ENCODE measurements at places on chromosomes 7 and 10.

DNA sequence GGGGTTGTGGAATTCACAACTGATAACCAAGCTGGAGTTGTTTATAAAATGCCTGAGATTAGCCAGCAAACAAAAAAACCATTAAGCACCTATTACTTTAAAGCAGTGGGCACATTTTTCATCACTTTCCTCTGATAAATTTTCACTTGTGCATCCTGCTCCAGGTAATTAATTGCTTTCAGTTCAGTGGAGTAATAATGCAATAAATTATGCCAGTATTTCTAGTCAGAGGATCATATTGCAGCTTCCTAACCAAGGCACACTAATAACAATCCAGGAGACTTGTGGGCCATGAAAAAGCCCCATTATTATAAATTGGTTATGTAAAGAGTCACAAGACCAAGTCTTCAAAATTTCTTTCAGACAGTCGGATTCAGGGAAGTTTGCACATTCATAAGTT lies 193.2 kb downstream of the LRMDA start:
- DNase-seq: no peak

DNA sequence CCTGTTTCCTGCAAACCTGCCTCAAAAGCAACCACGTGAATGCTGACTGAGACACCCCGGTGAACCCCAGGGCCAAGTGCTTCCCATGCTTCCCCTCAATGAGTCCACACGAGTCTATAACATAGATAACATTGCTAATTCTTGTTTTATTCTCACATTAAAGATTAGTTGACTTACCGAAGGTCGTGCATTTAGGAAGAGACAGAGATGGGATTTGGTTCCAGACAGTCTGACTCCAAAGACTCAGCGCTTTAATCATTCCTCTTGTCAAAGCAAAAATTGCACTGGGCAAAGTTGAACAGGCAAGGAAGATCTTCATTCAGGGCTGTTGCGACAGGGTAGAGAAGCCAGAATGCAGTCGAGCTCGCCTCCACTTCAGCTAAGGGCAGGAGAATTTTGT lies 435.6 kb upstream of the C7orf33 start:
- no peak for DNase-seq

DNA sequence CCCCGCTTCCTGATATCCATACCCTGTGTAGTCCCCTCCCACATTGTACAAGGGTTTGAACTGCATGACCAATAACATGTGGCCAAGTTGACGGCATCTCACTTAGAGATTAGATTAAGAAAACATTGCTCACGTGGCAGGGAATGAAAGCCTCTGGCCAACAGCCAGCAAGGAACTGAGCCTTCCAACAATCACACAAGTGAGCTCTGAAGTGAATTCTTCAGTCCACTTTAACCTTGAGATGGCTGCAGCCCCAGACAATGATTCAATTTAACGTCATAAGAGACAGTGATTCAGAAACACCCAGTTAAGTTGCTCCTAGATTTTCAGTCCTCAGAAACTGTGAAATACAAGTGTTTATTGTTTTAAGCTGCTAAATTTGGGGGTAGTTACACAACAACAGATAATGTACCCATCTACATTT lies 165.9 kb upstream of the PLXNA4 start:
- DNase-seq: no peak

DNA sequence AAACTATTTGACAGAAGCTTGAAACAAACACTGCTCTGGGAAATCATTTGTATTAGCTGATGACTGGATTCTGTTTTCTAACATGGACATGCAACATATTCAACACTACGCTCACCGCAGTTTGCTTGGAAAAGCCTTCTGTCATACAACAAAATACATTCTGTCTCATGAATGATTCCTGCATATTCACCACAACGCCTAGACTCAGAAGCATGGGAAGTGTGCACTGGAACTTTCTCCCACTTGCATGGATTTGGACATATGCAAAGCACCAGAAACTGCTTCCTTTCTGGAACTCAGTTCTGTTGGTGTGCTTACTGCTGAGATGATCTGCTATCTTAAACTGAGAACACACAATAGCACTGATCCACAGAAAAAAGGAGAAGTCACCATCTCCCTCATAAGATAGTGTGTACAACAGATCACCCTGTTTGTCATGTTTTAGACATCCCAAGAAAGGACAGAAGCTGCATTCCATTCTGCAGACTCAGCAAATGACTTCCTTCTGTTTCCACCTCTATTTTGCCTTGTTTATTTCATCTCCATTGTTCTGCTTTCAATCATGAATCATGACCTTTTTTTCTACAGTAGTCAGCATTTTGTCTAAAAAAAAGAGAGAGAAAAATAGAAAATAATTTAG lies 115.8 kb downstream of the HTR7 start:
- DNase-seq: no peak

- no peak for DNase-seq
Observed at GRCh38 chr10:126536148-126536547, 134.3 kb downstream of the C10orf90 start.
